Stimulated activated CD8-positive, alpha-beta memory T cell treated with anti-CD3 and anti-CD28 coated beads, Interleukin-7, amount 100 ng/mL, for 24 hours (primary cell): ENCODE measurements at places on chromosomes 2 and 18.

- no peak for DNase-seq
Observed at GRCh38 chr18:57077005-57077765, 69.7 kb upstream of the BOD1L2 start.

GRCh38 chr2:46954951-46955571, 39.5 kb upstream of the MCFD2 start:
- no peak for DNase-seq

- DNase-seq: no peak
Observed at GRCh38 chr2:3197308-3197707, 180.3 kb downstream of the EIPR1 start.

GRCh38 chr18:10850840-10851239, 298.5 kb downstream of the PIEZO2 start:
- no peak for DNase-seq

GRCh38 chr2:209772290-209772685, 656 bp downstream of the UNC80 start:
- no peak for DNase-seq

- no peak for DNase-seq
Observed at GRCh38 chr2:27258051-27258450, 4.8 kb downstream of the SLC30A3 start.

DNA sequence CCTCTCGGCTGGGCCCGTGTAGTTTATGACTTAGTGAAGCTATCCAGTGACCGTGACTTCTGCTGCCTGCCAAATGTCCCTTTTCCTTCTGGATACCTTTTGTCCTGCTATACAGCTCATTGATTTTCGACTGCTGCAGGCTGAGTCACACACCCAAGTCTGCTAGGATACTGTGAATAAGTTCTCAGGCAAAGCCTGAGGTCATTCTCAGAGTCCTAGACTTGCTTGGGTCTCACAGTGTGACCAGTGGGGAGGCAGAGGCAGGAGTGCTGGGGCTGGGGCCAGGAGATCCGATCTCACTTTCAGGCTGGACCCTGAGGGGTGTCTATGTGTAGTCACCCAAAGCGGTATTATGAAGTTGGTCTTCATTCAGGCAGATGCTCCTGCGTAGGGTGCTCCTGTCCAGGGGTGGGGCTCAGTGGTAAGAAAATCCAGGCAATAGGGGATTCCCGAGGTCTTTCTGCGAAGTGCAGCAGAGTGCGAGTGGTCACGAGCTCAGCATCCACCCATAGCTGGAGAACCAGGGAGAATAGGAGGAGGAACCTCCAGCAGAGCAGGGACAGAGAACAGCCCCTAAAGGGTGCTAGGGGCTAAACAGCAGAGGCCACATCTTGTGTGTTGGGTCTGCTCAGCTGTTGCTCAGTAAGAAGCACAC, 268.6 kb upstream of the NCKAP5 start:
- DNase-seq: no peak

DNA sequence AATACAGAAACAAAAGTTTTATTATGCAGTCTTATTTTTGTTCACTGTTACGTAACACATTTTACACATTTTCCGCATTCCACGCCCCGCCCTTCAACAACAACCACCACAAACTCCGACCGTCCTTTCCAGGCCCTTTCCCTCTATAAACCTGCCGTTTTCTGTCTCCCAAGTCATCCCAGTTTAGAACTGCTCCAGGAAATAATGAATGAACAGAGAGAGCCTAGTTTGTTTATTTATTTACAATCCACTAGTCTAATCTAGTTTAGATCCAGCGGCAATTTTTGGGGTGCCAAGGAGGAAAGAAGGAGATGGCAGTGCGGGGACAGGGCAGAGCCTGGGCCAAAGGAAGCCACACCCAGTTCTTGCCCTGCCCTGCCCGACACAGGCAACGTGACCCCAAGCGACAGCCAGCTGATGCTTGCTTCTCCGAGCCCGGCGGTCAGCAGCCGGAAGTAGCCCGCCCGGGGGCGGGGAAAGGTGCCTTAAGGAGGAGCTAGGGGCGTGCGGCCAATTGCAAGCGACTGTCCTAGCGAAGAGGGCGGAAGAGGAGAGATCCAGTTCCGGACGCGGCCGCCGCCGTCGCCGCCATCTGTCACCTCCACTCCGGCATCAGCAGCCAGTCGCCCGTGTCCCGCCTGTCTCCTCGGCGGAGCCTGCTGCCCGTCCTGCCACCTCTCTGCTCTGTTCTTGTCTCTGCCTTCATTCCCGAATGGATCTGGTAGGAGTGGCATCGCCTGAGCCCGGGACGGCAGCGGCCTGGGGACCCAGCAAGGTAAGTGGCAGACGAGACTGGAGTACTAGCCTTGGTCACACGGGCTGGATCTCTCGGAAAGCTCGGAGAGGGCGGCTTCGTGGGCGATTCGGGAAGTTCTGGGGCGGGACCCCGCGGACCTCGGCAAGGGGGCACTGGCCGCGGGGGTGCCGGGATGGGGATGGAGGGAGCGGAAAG, at the start of gene RIOK3:
Gene RIOK3 (plus strand): TSS at position 560 of the 952 bp plus-strand sequence. CDS start 153 bp downstream, at position 713.
- DNase-seq: peak; percentile 84

GRCh38 chr2:19787134-19787533, 114.6 kb downstream of the TTC32 start:
- no peak for DNase-seq

DNA sequence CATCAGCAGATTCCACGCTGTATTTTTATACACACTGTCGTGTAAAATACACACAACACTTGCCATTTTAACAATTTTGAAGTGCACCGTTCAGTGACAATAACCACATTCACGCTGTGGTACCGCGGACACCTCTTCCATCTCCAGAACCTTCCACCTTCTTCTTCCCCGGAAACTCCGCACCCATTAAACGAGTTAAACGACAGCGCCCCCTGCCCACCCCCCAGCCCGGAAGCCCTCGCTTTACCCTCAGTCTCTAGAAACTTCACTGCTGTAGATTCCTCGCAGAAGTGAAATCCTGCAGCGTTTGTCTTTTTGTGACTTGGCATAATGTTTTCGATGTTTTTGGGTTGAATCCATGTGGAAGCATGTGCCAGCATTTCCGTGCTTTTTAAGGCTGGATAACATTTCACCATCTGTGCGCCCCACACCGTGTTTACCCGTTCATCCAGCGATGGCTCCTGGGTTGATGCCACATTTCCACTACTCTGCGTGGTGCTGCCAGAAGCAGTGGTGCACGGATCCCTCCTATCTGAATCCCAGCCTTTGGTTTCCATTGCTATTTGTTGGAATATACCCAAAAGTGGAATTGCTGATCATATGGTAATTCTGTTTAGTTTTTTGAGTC, 32.0 kb upstream of the TMEM18 start:
- no peak for DNase-seq

DNA sequence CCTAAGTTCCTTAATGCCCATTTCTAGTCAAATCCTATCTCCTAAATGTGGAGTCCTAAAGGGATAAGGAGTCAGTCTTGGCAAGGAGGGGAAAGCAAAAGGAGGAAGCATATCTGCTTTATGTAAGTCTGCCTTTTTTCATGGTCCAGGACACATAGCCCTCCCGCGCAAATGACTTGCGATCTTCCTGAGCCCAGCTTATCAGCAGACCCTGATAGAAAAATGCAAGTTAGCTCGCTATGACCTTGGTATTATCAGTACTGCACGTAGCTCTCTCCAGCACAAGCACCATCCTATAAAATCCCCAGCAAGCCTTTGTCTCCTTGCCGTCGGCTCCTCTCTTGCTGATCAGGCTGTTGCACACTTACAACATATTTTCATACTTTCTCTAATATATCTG, 281.4 kb upstream of the KCNH7 start:
- DNase-seq: no peak

- DNase-seq: no peak
Observed at GRCh38 chr2:126775300-126775985, 119.5 kb downstream of the GYPC start.

- no peak for DNase-seq
Observed at GRCh38 chr2:234137400-234138014, 87.0 kb downstream of the SPP2 start.

DNA sequence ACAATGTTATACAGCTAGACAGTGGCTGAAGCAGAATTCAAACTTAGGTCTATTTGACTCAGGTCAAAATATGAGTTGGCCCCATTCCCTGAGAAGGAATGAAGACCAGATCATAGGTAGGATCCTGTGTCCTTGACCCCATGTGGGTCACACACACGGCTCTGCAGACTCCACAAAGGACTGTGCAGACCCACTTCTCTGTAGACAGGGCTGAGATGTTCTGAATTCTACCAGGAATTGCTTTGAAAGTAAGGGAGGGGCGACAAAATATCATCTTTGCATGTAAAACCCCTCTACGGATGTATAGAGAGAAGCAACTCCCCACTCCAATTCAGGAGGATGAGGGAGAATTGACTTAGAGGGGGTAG, 62.3 kb upstream of the CTIF start:
- no peak for DNase-seq

- no peak for DNase-seq
Observed at GRCh38 chr2:189129971-189130370, 49.6 kb downstream of the COL5A2 start.

DNA sequence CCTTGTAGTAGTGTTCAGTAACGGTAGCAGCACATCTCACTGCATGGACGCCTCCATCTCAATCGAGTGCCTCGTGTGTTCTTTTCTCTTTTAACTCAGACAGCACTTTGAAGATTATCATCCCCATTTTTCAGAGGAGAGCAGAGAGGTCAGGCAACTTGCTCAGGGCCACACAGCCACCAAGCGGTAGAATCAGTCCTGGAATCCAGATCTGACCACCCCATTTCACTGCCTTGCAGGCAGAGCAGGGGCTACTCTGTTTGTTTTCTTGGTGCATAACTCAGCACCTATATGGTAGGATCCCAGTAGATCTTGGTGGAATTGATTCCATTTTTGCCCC, 129.5 kb downstream of the SMAD7 start:
- no peak for DNase-seq

DNA sequence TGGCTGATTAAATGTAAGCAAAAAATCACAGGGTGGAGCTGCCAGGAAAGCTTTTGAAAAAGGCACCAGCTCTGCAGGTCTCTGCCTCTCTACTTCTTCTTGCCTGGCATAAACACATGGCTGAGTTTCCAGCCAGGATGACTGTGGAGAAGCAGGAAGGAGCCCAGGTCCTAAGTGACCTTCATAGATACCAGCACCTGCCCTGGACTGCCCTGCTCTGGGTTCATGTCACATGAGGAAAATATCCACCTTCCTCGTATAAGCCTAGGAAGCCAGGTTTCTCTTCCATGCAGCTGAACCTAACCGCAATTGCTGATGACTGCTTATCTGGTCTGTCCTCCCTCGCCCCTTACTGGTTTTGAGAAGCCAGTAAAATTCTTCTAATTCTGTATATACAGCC, 47.8 kb upstream of the CREB1 start:
- DNase-seq: no peak

GRCh38 chr2:134411279-134411827, 157.5 kb downstream of the MGAT5 start:
- no peak for DNase-seq

DNA sequence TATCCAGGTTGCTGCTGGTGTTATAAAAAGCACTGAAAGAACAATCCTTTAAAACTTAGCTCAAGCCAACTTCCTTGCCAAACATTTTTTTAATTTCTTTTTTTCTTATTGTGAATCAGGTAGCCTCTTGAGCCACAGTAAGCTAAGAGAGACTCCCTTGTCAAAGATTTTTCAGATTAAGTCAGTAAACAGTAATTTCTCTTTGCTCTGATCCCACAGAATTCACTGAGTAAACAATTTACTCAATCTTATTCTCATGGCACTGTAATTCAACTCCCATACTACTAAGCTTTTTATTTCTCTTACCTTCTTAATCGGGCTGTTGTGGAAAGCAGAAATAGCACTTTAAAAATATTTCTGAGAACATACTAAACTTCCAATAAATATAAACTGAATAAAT, 82.7 kb downstream of the C2orf74 start:
- no peak for DNase-seq

GRCh38 chr2:168089200-168089599, 158.2 kb downstream of the STK39 start:
- DNase-seq: no peak

GRCh38 chr2:70806013-70806412, 14.4 kb downstream of the CLEC4F start:
- no peak for DNase-seq

GRCh38 chr2:85785027-85785822, 31.4 kb downstream of the ATOH8 start:
- DNase-seq: no peak

- DNase-seq: no peak
Observed at GRCh38 chr2:43190311-43191052, 35.9 kb downstream of the ZFP36L2 start.

DNA sequence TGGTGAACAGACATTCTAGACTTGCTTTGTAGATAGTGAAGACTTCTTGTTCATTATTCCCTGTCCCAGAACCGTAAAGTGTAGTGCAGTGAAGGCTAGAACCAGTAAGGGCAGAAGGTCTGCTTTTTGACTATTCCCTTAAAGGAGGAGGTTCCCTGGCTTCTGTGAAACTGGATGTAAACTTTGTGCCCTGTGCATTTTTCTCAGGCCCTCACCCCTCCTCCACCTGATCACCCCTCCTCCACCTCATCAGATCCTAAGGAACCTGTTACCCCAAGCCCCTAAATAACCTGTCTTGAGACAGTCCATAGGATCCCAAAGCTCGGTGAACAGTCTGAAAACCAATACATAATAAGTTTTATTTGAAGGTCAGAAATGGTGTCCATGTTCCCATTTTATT, 33.7 kb downstream of the SFT2D3 start:
- no peak for DNase-seq

DNA sequence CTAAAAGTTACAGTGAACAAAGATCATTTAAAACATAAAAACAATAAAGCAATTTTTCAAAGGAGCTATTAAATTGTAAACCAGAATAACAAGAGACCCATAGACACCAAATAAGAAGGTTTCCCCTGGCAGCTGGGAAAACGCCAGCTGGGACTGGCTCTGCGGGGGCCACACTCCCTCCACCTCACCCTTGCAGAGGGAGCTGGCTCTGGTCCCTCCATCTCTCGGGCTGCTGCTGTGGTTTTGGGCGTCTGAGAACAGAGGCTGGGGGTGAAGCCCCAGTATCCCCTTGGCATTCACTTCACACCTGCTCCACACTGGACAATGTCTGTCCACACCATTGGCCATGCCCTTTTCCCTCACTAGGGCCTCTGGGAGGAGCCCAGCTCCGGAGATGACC, 62.1 kb upstream of the OTOS start:
- DNase-seq: no peak

GRCh38 chr2:886072-887022, 64.3 kb upstream of the SNTG2 start:
- no peak for DNase-seq

- no peak for DNase-seq
Observed at GRCh38 chr18:36372903-36373311, 75.4 kb downstream of the FHOD3 start.
